ENCODE measurements at places on chromosomes 6 and 20.

DNA sequence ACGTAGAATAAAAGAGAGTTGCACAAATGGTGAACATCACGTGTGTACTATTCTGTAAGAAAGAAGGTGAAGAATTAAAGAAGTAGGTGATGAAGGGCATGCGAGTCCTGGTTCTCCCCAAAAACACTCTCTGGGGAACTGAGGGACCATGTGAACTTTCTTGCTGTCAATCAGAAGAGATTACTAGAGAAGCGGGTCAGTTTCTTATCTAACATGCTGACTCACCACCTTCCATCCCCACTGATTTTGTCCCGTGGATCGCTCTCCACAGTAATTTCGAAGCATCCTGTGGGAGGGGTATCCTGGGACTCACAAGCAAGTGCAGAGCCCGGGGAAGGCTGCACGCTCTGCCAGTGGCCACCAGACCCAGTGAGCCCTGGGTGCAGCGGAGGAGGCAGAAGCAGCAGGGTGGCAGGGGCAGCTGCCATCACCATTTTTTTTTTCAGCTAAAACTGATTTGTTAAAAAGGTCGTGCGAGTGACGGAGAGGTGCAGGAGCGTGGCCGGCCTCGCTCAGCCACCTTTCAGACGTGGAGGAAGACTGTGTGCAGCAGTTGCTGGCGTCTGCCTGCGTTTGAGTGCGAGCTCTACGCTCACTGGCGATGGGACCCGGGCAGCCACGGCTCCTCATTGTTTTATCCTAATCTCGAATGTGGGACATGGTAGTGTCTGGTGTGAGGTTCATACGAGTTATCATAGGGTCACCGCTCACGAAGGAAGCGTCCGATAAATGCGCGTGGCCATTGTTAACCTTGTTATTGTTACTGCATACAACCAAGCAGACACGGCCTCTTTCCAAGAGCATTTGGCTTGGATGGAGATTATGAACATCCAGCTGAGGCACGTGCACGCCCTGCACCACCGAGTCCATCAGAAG, 28.0 kb upstream of the SLCO4A1 start:
- DNase-seq: no peak

- no peak for DNase-seq
Observed at GRCh38 chr6:137661601-137662000, 167.4 kb upstream of the OLIG3 start.

DNA sequence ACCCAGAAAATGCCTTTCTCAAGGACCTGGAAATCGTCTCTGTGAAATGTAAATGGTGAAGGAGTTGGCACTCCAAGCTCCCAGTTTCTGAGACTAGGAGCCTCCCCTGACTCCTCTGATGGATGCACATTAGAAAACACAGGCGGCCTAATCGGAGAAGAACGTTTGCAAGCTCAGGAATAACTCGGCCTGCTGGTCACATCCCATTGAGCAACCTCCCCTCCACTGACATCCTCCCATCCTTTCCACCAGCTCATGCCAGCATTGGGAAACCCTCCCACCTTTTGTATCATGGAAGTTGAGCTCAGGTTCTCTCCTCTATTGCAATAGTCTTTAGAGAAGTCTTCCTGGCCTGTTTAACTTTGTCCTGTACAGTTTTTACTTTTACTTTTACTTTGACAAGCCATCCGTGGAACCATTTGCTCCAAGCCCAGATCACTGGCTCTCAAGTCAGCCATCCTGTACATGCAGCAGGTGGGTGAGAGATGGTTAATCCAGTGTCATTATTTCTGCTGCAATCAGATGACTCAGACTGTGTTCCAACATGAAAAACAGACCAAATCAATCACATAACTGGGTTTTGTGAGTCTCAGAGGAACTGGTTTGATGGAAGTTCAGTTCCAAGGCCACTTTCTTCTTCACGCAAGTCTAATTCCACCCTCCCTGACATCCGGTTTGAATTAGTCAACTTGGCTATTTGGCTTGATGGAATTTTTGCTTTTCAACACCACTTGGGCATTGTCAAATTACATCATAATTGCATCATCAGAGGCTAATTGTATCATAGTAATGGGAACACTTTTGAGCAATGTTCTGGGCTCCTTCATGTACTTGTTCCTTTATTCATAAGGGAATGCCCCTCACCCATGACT, 619.4 kb upstream of the CDH4 start:
- DNase-seq: no peak

- no peak for DNase-seq
Observed at GRCh38 chr20:48825566-48825920, 2.3 kb downstream of the PREX1 start.

DNA sequence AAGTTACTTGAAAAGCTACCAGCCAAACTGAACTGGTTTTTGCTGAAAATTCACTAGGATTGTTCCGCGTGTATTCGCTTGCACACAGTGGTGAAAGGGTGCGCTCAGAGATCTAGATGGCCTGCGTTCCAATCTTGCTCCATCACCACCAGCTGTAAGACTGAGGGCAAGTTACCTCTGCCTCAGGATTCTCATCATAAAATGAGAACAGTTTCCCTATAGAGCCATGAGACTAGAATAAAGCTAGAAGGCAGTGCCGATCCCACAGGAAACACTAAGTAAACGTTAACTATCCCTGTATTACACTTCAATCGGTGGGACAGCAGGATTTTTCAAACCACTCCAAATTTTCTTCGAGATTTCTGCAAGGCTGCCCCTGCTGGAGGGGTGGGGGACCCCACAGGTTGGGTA, 838 bp downstream of the AHCY start:
- DNase-seq: no peak

GRCh38 chr6:14790976-14791375, 454.9 kb upstream of the JARID2 start:
- no peak for DNase-seq

DNA sequence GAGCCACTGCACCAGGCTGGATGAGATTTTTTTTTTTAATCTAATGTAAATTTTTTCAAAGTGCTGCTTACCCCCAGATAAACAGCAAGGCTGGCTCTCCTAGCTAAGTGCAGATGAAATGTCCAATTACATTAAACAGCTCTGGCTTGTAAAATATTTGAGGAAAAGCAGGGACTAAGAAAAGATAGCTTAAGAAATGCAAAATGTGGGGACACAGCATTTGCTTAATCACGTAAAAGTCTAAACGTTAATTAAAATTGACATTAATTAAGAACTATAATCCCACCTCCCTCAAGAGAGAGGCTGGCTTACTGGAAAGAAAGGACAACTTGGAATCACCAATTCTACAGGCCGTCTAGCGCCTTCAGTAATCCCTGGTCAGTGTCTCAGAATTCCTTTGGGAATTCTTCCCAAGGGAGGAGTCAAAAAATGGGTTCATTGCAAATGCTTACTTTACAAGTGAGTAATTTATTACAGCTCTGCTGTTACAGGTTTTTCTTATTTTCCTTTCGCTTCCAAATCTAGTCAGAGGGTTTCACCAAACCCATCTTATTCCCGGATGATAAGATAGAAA, 13.6 kb upstream of the MARCKS start:
- DNase-seq: no peak

DNA sequence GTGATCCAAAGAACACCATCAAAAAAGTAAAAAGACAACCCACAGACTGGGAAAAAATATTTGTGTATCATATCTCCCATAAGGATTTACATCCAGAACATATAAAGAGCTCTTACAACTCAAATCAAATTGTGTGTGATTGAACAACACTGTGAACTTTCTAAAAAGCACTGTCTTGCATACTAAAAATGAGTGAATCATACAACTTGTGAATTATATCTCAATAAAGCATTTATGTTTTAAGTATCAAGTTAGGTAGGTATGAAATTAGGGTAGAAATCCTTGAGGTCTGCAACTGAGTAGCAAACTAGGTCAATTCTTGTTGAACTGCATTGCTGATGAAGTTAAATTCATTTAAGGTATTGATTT, 14.1 kb downstream of the SAMHD1 start:
- no peak for DNase-seq
